ENCODE measurements at places on chromosomes 12 and 14.

DNA sequence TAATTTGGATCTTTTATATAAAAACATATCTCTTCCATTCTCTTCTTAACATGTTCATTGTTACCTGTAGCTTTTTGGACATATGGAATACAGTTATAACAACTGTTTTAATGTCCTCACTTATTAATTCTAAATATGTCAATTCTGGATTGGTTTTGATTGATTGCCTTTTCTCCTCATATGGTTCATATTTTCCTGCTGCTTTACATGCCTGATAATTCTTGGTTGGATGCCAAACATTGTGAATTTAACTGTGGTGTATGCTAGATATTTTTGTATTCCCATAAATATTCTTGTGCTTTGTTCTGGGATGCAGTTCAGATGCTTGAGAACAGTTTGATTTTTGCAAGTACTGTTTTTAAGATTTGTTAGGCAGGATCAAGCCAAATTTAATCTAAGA is 10.8 kb downstream of the C14orf132 start:
- DNase-seq = no peak

GRCh38 chr12:97711392-97711791 is 248.8 kb downstream of the RMST start:
- no peak for DNase-seq

DNA sequence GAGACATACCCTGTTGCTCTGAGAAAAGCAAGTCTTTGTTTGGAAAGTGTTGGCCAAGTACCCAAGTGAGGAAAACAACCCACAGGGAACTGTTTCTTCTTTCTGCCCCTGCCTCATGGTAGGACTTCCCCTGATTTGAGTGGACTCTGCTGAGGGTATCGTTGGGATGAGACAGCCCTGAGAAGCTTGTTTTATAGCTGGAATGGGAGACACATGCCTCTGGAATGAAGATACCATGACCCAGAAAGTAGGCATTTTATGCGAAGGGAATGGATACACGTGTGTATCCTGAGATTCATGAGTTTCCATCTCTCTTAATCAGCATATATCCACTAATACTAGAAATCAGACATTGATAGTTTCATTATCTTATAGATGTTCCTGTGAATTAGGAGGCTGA is 382.3 kb downstream of the ATP23 start:
- no peak for DNase-seq

- no peak for DNase-seq
Observed at GRCh38 chr14:24353559-24354481, 14.0 kb upstream of the RIPK3 start.

- DNase-seq = no peak
Observed at GRCh38 chr12:125104982-125105381, 39.7 kb downstream of the AACS start.

DNA sequence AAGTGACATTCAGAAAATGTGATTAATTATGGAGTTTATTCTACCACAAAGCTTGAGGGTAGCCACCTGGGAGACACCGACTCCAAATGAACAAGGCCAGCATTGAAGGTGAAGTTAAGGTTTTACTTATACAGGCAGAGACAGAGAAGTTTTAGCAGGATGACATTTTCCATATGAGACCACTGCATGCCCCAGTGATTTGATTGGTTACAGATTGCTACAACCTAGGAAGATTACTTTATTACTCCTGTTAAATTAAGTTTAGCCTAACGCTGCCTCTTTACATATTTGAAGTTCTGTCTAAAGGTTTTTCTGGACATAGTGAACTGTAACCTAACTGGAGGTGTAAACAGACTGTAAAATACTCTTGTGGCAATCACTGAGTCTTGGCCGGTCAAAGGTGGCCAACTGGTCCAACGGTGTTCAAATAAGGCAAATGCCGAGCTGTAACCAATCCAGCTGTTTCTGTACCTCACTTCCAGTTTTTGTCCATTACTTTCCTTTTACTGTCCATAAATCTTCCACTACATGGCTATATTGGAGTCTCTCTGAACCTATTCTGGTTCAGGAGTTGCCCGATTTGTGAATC is 57.2 kb downstream of the RIN3 start:
- DNase-seq = no peak

- no peak for DNase-seq
Observed at GRCh38 chr14:89399594-89400068, 17.4 kb downstream of the FOXN3 start.

DNA sequence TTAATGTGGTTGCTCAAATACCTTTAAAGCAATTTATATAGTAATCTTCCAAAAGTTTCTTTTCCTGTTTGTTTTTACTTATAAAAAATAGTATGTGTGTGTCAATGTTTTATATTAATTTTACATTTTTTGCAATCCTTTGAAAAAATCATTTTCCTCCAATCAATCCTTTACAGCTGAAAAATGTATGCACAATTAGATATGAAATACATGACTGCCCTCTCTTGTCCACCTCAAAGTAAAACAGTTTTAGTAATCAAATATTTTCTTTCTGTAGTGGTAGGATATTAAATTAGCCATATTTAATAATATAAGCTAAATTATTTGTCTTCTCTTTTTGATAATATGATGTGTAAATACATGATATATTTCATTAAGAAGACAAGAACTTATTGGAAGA is 269.9 kb downstream of the ADAMTS20 start:
- DNase-seq = no peak

GRCh38 chr12:106015646-106016045 is 123.1 kb downstream of the NUAK1 start:
- DNase-seq = no peak

GRCh38 chr12:120237360-120238171 is 28.0 kb downstream of the PXN start:
- no peak for DNase-seq

DNA sequence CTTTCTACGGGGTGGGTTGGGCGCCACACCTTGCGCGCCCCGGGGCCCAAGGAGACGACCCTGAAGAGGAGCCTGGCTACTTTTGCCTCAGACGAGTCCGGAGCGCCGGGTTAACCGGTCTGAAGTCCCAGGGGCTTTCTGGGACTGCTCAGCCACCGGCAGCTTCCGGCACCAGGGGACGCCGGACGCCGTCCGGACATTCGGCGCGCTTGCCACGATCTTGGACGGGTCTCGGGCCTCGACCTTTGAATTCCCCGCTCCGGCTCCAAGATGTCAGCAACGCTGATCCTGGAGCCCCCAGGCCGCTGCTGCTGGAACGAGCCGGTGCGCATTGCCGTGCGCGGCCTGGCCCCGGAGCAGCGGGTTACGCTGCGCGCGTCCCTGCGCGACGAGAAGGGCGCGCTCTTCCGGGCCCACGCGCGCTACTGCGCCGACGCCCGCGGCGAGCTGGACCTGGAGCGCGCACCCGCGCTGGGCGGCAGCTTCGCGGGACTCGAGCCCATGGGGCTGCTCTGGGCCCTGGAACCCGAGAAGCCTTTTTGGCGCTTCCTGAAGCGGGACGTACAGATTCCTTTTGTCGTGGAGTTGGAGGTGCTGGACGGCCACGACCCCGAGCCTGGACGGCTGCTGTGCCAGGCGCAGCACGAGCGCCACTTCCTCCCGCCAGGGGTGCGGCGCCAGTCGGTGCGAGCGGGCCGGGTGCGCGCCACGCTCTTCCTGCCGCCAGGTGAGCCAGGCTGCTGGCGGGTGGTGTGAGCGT is at the start of gene ACOT4:
ACOT4 (plus strand) TSS at position 184 of the 760 bp plus-strand sequence; CDS start at position 271, 87 bp downstream.
- no peak for DNase-seq

DNA sequence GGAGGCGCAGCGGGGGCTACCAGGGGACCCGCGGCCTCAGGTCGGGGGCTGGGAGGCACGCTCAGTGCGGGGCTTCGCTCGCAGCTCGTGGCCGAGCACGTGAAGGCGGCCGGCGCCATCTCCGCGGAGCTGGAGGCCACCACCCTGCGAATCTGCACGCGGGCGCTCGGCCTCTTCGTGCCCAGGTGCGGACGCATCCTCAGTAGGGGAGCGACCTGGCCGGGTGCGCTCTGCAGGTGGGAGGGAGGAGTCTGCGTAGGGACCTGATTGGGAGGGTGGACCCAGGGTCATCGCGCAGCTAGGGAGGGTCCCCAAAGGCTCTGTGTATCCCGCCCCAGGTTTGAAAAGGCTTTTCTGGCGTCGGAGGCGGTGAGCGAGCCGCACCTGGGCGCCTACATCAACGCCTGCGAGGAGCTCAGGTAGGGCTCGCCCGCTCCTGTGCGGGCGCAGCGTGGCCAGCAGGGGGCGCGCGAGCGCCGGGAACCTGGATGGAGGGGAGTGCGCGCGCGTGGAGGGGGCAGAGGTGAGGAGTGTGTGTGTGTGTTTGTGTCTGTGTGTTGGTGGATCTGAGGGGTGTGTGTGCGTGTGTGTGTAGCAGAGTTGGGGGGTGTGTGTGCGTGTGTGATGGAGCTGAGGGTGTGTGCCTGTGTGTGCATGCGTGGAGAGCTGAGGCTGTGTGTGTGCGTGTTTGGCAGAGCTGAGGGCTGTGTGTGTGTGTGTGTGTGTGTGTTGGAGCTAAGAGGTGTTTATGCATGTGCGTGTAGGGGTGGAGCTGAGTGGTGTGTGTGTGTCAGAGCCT is 10.3 kb downstream of the EXOC3L4 start:
- DNase-seq = no peak

DNA sequence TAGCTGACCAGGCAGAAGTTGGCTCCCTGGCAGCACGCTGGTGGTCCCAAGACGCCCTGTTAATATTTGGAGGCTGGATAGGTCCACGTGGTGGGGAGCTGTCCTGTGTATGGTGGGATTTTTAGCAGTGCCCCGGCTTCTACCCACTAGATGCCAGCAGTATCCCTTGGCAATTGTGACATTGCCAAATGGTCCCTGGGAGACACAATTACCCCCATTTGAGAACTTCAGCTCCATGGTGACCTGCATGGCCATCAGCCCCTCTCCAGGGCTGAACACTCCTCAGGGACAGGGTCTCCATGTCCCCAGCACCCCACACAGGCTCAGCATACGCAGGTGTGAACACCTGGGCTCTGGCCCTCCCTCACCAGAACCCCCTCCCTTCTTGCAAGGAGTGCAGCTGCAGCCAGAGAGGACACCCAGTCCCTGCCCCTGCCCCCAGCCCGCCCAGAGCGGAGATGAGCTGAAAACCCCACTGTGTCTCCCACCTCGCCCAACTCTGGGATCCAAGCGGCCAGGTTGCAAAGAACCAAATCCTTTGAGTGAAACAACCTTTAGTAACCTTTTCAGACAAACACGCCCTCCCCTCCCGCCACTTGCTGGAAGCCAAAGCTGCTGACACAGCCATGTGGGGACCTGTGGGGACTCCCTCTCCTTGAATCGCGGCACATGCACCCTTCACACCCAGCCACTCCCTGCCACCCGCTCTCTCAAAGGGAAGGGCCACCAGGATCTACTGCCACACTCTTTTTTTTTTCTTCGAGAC is 120.4 kb downstream of the CALM1 start:
- DNase-seq = no peak

GRCh38 chr14:34322940-34323418 is 139.1 kb downstream of the SPTSSA start:
- DNase-seq = no peak

GRCh38 chr12:115160271-115161128 is 476.5 kb upstream of the TBX3 start:
- no peak for DNase-seq

DNA sequence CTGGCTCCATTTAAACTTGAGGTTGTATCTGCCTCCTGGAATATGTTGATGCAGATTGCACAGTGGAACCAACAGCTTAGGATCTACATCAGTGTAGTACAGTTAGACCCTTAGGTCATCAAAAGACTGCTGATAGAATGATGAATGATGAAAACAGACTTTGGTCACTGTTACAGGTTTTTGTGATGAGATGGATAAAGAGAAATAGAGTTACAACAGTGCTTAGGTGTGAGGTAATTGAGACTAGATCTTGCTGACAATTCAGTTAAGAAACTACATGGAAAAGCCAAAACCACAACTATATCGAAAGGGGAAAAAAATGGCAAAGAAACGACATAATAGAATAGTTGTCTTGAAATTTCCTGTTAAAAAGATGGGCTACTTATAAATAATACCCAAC is 145.7 kb upstream of the LMNTD1 start:
- no peak for DNase-seq

- DNase-seq = no peak
Observed at GRCh38 chr14:78946949-78947348, 776.8 kb downstream of the NRXN3 start.

GRCh38 chr14:61596990-61597389 is 98.3 kb upstream of the HIF1A start:
- no peak for DNase-seq

GRCh38 chr12:52139579-52140062 is 52.2 kb downstream of the KRT80 start:
- no peak for DNase-seq

Measured in Panc1 (cell line).